ENCODE measurements at places on chromosomes 3 and 15. TPM values are rescaled to one million over a fixed set of nuclear protein-coding genes. Genes with fewer than 3 reads are reported as not detected.

The SLC22A13 gene
- 0.13 TPM for total RNA-seq

The DIPK2A gene
- 5.6 TPM for total RNA-seq

The UPK1B gene
- total RNA-seq = 12.9 TPM

The SHF gene
- 0.74 TPM for total RNA-seq

The LRRC31 gene
- total RNA-seq = not detected

The FGD5 gene
- 0.03 TPM for total RNA-seq

The NECTIN3 gene
- total RNA-seq = 31.8 TPM

The PLA2G4E gene
- not detected for total RNA-seq

Measured in A549 treated with CORT108297 at 1 μM for 4 hours (cell line).